ENCODE measurements at places on chromosomes 4 and X.
A peak's percentile ranks its signal among the peaks of the same experiment; 100 is the strongest.

- ATAC-seq: peak; percentile 89
- no peaks in the 10 kb centered on the region for H3K27me3 ChIP-seq
- H3K36me3 ChIP-seq: no peaks in the 10 kb centered on the region
- H3K4me3 ChIP-seq: peak overlapping the region; percentile 68
- peak overlapping the region; percentile 87 for H3K27ac ChIP-seq
- peaks cover 15% of the 10 kb centered on the region for H3K4me1 ChIP-seq
These were observed 55.2 kb downstream of the CHST7 start for GRCh38 chrX:46628460-46629371.

GRCh38 chr4:80585542-80585941, 250.0 kb downstream of the CFAP299 start:
- no peak for ATAC-seq
- H3K27me3 ChIP-seq: no peaks in the 10 kb centered on the region
- H3K4me3 ChIP-seq: no peak overlapping the region

DNA sequence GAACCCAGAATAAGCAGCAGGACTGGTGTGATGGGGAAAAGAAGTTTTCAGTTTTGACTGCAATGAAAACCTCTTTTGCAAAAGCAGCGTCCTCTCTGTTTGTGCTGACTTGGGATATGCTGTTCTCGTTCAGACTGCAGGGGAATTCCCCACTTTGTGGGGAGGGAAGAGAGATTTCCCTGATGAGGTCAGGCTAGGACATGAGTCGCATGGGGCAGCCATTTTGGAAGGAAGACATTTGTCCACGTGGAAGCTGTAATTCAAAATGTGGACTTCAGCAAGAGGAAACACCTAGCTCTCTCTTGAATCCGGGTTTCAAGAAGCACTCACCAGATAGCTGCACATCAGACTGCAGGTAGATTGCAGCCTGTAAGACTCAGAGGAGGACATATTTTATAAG, 39.3 kb downstream of the ING2 start:
- H3K36me3 ChIP-seq: no peaks in the 10 kb centered on the region
- ATAC-seq: peak; percentile 80
- H3K27me3 ChIP-seq: peaks cover 34% of the 10 kb centered on the region
- no peak overlapping the region for H3K4me3 ChIP-seq
- peaks cover 5% of the 10 kb centered on the region for H3K4me1 ChIP-seq
- no peak overlapping the region for H3K27ac ChIP-seq

GRCh38 chr4:169256856-169257761, 13.6 kb downstream of the SH3RF1 start:
- no peak overlapping the region for H3K27ac ChIP-seq
- H3K4me1 ChIP-seq: no peaks in the 10 kb centered on the region
- H3K4me3 ChIP-seq: no peak overlapping the region
- no peaks in the 10 kb centered on the region for H3K36me3 ChIP-seq
- H3K27me3 ChIP-seq: peaks cover 32% of the 10 kb centered on the region
- no peak for ATAC-seq

DNA sequence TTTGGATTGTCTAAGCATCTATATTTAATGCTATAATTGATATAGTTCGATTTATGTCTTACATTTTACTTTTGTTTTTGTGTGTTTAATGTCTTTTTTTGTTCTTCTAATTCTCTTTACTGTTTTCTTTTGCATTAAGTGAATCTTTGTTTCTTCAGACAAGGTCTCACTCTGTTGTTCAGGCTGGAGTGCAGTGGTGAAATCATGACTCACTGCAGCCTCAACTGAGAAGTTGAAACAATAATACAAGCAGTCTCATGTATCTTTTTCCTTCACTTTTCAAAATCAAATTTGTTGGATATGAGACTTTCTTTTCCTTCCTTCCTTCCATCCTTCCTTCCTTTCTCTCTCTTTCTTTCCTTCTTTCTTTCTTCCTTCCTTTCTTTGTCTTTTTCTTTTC, 1401.6 kb downstream of the ADGRL3 start:
- H3K4me3 ChIP-seq: no peak overlapping the region
- no peaks in the 10 kb centered on the region for H3K36me3 ChIP-seq
- ATAC-seq: no peak
- H3K4me1 ChIP-seq: no peaks in the 10 kb centered on the region

DNA sequence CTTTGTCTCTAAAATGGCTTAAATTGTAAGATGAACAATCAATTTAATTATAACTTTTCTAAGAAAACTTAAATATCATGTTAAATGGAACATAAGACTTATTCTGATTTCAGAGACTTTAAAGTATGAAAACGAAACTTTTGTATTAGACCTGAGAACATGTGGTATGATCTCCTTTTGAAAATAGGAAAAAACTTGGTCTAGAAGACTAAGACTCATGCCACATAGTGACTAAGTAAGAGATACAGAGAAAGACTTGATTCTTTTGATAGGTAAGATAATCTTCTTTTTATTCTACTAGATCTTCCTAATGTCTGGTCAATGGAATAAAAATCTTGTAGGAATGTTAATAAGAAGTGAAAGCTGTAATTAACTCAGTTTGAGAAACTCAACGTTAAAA, 326.3 kb upstream of the GRIA3 start:
- H3K4me1 ChIP-seq: no peaks in the 10 kb centered on the region
- ATAC-seq: no peak
- no peaks in the 10 kb centered on the region for H3K27me3 ChIP-seq
- no peak overlapping the region for H3K4me3 ChIP-seq

GRCh38 chr4:126137782-126138170, 823.0 kb downstream of the FAT4 start:
- ATAC-seq: no peak
- H3K4me3 ChIP-seq: no peak overlapping the region
- no peaks in the 10 kb centered on the region for H3K4me1 ChIP-seq
- no peak overlapping the region for H3K27ac ChIP-seq
- no peaks in the 10 kb centered on the region for H3K27me3 ChIP-seq
- no peaks in the 10 kb centered on the region for H3K36me3 ChIP-seq

- H3K27ac ChIP-seq: no peak overlapping the region
- ATAC-seq: no peak
- no peak overlapping the region for H3K4me3 ChIP-seq
- H3K36me3 ChIP-seq: no peaks in the 10 kb centered on the region
These were observed 81.6 kb downstream of the PDHA2 start for GRCh38 chr4:95921470-95921869.

- H3K27ac ChIP-seq: no peak overlapping the region
- ATAC-seq: no peak
- peaks cover 22% of the 10 kb centered on the region for H3K4me1 ChIP-seq
- peak overlapping the region; percentile 72 for H3K4me3 ChIP-seq
- H3K36me3 ChIP-seq: no peaks in the 10 kb centered on the region
- no peaks in the 10 kb centered on the region for H3K27me3 ChIP-seq
These were observed 114.9 kb downstream of the VSIG4 start for GRCh38 chrX:65925005-65925404.

GRCh38 chr4:184364100-184364921, 110.0 kb downstream of the IRF2 start:
- H3K27me3 ChIP-seq: no peaks in the 10 kb centered on the region
- H3K36me3 ChIP-seq: no peaks in the 10 kb centered on the region
- no peak overlapping the region for H3K4me3 ChIP-seq
- no peak for ATAC-seq

DNA sequence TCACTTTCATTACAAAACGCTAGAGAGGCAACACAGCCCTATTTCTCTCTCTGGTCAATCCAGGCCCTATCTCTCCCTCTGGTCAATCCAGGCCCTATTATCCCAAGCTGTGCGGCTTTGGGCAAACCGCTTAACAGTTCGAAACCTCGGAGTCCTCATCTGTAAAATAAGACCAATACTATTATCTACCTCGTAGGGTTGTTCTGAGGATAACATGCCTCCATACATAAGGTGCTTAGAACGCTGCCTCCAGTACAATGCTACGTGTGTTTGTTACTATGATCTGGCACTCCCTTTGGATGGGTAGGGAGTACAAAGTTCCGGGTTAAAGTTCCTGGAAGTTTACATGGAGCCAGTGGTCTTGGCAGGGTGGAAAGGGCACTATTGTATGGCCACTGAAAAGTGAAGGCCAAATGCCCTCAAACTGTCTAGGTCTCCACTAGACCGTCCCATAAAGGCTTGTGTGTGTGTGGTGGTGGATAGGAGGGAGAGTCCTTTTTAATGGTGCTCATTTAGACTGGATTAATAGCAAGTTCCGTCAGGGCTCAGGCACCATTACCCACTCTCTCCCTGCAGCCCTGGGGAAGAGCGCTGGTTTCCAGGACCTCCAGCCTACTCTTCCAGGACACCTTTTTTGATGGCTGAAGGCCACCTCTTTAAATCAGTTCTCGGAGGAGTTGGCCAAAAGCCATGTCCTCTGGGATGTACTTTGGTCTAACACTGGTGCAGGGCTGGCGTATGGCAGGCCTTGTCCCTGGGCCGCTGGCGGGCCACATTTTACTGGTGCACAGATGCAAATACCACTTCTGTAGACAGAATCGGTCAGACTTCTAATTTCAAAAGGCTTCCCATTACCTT, 75.6 kb upstream of the BCOR start:
- ATAC-seq: no peak
- H3K27ac ChIP-seq: peak overlapping the region; percentile 99
- peak overlapping the region; percentile 93 for H3K4me3 ChIP-seq
- H3K27me3 ChIP-seq: no peaks in the 10 kb centered on the region
- peaks cover 33% of the 10 kb centered on the region for H3K36me3 ChIP-seq

- no peak overlapping the region for H3K4me3 ChIP-seq
- H3K27ac ChIP-seq: peak overlapping the region; percentile 22
- peaks cover 22% of the 10 kb centered on the region for H3K4me1 ChIP-seq
- no peak for ATAC-seq
- peaks cover 76% of the 10 kb centered on the region for H3K36me3 ChIP-seq
These were observed 599.9 kb downstream of the IL15 start for GRCh38 chr4:142236268-142236667.

DNA sequence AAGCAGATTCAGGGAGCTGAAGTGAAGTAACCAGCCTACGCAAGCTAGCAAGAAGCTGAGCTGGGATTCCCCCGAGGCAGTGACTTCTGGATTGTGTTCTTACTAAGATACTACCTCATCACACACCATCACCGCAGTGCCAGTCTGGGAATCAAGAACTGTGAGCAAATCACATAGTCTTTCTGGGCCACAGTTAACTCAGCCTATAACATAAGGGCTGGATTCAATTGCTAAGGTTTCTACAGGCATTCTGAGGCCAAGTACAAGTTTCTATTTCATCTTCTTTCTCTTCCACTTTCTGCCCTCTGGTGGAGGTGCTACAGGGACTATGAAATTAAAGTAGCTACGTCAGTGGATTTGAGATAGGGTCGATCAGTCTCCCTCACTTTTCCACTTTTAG, 1.4 kb upstream of the CORIN start:
- peak; percentile 97 for ATAC-seq
- H3K27ac ChIP-seq: peak overlapping the region; percentile 21
- no peaks in the 10 kb centered on the region for H3K27me3 ChIP-seq
- peak overlapping the region; percentile 83 for H3K4me3 ChIP-seq

- no peak for ATAC-seq
- no peak overlapping the region for H3K27ac ChIP-seq
- no peaks in the 10 kb centered on the region for H3K4me1 ChIP-seq
These were observed 58.3 kb downstream of the PDHA2 start for GRCh38 chr4:95898226-95898625.

- H3K36me3 ChIP-seq: no peaks in the 10 kb centered on the region
- peak; percentile 87 for ATAC-seq
- H3K27ac ChIP-seq: peak overlapping the region; percentile 62
- no peaks in the 10 kb centered on the region for H3K27me3 ChIP-seq
These were observed 53.8 kb downstream of the ZFYVE28 start for GRCh38 chr4:2364654-2365053.

GRCh38 chrX:84737471-84737871, 235.2 kb upstream of the HDX start:
- no peaks in the 10 kb centered on the region for H3K27me3 ChIP-seq
- no peak overlapping the region for H3K4me3 ChIP-seq
- H3K27ac ChIP-seq: no peak overlapping the region
- H3K36me3 ChIP-seq: no peaks in the 10 kb centered on the region
- ATAC-seq: no peak

DNA sequence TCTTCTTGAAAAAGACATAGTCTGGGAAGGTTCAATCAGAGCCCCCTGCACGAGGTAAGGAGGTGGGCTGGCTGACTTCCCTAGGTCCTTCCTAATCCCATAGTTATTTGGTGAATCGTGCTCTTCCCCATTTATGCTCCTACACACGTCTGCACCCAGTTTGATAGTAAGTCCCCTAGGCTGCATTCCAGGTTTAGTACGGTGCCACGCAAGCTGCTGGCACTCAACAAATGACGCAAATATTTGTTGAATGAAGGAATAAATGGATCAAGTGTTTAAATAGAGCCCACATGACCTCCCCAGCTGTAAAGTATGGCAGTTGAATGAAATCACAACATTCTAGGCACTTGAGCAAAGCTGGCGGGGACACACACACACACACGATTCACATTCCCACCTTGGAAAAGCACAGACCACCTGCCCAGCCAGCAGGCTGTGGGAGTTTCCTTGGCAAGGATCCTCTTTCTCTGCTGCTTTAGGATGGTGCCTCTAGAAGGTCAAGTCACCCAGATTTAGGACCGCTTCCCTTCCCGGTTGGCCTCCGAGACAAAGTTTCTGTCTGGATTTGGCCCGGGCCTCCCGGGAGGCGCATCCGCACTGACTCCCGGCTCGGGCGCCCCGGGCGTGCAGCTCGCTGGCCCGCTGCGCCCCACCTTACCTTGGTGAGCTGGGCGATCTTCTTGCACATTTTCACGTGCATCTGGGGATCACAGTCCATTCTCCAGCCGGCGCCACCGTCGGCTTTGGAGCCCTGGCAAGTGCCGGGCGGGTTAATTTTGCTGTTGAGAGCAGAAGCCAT, 721 bp downstream of the FAM184B start:
- peaks cover 8% of the 10 kb centered on the region for H3K36me3 ChIP-seq
- H3K4me1 ChIP-seq: peaks cover 8% of the 10 kb centered on the region
- H3K4me3 ChIP-seq: no peak overlapping the region

DNA sequence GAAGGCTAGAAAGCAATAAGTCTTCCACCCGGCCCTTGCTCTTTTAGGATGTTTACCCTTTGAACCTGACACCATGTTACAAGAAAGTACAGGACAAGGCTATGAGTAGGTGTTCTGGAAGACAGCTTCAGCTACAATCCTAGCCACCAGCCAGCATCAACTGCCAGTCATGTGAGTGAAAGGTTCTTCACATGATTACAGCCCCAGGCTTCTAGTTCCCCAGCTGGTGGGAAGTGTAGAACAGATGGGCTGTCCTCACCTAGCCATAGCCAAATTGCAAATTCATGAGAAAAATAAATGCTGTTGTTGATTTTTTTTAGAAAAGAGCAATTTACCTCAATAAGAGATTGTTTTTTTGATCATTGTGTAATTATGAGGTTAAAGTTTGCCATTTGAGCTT, 60.8 kb downstream of the GRXCR1 start:
- H3K4me3 ChIP-seq: no peak overlapping the region
- no peak overlapping the region for H3K27ac ChIP-seq
- H3K27me3 ChIP-seq: no peaks in the 10 kb centered on the region
- H3K36me3 ChIP-seq: no peaks in the 10 kb centered on the region

GRCh38 chr4:169215656-169216055, 55.1 kb downstream of the SH3RF1 start:
- H3K4me1 ChIP-seq: no peaks in the 10 kb centered on the region
- H3K36me3 ChIP-seq: no peaks in the 10 kb centered on the region
- no peak overlapping the region for H3K27ac ChIP-seq
- no peak for ATAC-seq
- H3K27me3 ChIP-seq: peaks cover 16% of the 10 kb centered on the region
- no peak overlapping the region for H3K4me3 ChIP-seq
